ENCODE measurements at places on chromosomes 3 and 15. TPM values are rescaled to one million over a fixed set of nuclear protein-coding genes. Genes with fewer than 3 reads are reported as not detected.

- no peak for DNase-seq
Observed at GRCh38 chr3:19173945-19174344, 25.6 kb downstream of the KCNH8 start.

DNA sequence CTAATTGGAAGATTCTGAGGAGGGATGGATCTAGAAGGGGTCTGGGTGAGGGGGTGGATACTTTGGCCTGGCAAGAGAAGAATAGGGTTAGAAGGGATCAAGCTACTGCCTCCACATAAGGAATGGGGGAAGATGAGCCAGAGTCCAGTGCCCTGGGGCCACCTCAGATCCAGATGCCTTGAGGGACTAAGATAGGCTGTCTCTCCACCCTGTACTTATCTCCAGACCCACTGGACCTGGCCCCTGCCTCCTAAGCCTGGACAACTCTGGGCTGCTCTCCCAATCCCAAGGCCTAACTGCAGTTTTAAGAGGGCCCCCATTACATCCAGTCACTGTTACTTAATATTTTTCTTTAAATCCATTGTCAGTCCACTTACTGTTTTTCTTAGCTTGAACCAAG is 2.0 kb downstream of the DVL3 start:
- DNase-seq, result no peak

GRCh38 chr3:3365716-3366115 is 186.2 kb upstream of the CRBN start:
- DNase-seq, result no peak

DNA sequence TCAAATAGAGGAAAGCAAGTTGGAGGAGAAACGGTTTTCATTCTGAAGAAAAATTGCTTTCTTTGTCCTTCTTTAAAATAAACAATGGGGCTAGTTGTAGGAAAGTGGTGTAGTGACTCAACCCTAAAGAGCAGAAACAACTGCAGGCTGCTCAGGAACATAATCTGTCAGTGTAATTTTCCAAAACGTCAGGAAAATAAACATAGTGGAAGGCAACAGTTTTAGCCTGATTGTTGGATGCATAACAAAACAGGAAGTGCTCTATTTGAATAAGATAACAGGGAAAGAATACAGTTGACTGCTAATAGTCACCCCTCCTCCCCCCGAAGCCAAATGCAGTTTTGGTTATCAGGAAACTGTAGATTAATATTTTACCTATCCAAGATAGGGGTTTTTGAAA is 167.6 kb downstream of the ECT2 start:
- peak; percentile 60 for DNase-seq

DNA sequence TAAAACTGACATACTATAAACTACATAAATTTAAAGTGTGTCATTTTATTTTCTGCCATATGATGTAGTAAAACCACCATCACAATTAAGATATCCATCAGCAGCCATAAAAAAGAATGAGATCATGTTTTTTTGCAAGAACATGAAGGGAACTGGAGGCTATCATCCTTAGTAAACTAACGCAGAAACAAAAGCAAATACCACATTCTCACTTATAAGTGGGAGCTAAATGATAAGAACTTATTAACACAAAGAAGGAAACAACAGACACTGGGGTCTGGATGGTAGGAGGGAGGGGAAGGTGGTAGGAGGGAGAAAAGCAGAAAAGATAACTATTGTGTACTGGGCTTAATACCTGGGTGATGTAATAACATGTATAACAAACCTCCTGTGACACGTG is 24.6 kb downstream of the CCDC14 start:
- peak; percentile 10 for DNase-seq

- DNase-seq, result no peak
Observed at GRCh38 chr3:177523067-177523675, 325.9 kb upstream of the TBL1XR1 start.

DNA sequence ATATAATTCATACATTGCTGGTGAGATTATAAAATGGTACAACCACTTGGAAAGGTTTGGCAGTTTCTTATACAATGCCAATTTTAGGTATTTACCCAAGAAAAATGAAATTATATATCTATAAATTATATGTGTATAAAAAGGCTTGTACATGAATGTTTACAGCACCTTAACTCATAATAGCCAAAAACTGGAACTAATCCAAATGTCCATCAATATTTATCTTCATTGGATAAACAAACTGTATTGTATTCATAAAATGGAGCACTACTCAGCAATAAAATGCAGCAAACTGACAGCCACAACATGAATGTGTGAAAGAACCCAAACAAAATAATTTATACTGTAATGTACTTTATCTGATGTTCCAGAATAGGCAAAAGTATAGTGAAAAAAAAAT is 33.6 kb upstream of the EIF5A2 start:
- DNase-seq, result no peak

DNA sequence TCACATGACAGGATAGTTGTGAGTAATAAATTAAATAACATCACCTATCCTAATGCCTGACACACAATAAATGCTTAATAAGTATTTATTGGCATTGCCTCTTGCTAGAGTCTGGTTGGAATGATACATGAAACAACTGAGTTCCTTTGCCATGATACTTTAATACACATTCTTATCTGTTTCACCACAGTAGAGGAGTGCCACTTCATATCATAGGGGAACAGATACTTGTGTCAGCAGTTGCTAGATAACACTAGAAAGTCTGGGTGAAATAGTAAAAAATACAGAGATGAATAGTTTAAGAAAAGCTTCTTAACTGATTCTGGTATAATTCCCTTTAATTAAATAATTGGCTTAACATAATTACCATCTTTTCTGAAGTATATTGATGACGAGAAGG is 380.0 kb upstream of the GOLIM4 start:
- no peak for DNase-seq

DNA sequence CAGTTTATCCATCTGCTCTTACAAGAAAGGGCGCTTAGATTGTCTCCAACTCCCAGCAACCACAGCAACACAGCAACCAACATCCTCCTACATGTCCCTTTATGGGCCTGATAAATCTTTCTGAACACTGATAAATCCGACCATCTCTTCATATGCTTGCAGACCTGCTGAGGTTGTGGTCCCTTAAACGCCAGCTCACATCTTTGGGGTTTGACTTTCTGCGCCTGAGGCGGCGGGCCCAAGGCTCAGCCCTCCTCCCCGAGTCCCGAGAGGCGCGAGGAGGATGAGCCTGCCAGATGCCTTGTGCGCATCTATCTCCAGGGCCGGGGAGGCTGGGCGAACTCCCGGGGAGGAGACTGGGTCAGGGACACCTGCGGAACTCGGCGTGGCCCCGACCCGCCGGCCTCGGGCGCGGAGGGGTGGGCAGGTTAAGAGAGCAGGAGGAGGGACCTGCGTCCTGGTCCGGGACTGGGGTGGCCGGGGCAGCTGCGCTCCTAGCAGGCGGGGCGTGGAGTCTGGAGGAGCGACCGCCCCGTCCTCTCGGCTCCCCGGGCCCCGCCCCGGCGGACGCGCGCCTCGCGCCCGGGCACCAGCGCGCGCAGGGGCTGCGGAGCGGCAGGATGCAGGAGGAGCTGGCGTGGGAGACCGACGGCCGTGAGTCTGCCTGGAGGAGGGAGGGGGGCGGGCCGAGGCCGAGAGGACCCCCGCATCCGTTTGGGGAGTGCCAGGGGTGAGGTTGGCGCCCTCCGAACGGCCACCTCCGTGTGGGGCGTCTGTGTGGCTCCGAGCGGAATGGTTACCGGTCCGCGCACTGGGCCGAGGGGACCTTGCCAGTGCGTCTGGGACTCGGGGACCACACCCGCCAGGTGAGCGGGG is at the start of gene ANKDD1A:
Gene ANKDD1A (plus strand): TSS at position 592 of the 876 bp plus-strand sequence. CDS start 29 bp downstream, at position 621.
- DNase-seq, result peak; percentile 55

DNA sequence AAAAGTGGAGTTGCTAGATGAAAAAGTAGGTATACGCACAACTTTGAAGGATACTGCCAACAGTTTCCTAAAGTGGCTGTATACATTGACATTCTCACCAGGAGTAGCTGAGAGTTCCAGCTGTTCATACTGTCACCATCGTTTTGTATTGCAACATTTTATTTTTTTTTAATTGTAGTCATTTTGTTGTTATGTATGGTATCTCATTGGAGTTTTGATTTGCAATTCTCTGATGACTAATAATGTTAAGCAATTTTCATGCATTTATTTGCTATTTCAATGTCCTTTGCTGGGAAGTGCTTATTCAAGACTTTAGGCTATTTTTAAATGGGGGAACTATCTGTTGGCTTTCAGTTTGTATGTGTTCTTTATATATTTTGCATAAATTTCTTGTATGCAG is 185.1 kb upstream of the TGFBR2 start:
- no peak for DNase-seq

DNA sequence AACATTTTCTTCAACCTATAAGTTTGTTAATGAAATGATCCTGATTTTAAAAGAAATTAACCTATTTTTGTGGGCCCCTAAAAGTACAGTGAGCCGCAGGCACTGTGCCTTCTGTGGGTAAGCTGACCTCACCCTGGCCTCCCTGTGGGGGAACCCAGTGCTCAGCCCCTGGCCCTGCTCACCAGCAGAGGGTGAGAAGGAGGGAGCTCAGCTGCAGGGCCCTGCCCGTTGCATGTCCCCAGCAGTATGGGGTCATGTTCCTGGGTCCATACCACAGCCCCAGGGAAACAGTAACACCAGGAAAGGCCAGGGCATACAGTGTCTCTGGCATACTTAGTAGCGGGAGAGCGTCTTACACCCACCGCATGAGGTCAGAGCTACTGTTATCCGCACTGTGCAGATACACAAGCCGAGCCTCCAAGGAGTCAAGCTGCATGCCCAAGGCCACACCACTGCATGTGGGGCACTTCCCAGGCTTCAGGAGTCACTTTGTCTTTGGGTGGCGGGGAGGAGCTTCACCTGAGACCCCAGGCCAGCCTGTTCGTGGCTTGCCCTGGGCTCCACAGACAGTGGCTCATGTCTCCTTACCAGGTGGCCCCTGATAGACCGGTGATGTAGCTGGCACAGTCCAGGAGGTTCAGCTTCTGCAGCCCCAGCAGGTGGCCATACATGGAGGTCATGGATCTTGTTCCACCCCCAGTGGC is 22.6 kb upstream of the EHD4 start:
- DNase-seq, result no peak

The METTL6 gene
- total RNA-seq, result 40.8 TPM

The EFCAB12 gene
- 0.05 TPM for total RNA-seq

The RBMS3 gene
- 14.9 TPM for total RNA-seq

The TNFSF10 gene
- 0.79 TPM for total RNA-seq

All from A172 (cell line).